CD8-positive, alpha-beta T cell (primary cell): ENCODE measurements at places on chromosomes 1 and 21. TPM values are rescaled to one million over a fixed set of nuclear protein-coding genes. Genes with fewer than 3 reads are reported as not detected.
A peak's percentile ranks its signal among the peaks of the same experiment; 100 is the strongest.

- DNase-seq, result no peak
Measured at GRCh38 chr1:170303034-170303433, 157.3 kb downstream of the NTMT2 start.

- no peak for DNase-seq
Measured at GRCh38 chr1:151221616-151222015, 23.3 kb downstream of the PIP5K1A start.

- no peak for DNase-seq
Measured at GRCh38 chr1:79232818-79233217, 226.3 kb upstream of the ADGRL4 start.

DNA sequence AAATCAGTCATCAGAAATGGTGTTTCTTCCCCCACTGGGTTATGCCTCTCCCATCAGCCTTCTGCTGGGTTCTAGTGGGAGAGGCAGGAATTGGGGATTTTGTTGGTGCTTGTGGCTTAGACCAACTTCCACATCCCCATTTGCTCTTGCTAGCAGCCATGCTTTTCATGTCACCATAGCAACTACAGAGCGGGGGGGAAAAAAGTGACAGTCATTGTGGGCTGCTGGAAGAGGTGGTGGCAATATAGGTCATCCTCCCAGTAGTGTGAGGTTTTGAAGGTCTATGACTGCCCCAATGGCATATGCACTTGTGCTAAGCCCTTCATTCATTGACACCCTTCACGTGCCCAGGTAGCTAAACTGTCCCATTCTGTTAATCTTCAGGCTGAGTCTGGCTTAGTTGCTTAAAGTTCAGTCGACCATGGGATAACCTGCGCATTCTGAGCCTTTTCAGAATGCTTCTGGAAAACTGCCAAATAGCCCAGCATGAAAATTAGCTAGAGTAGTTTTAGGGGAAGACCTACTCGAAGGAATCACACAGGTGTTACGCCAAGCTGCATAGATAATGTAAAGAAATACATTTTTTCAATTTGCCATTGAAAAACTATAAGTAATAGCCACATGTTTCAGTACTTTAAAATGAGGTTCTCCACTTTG, 53.7 kb upstream of the ZNF326 start:
- DNase-seq, result no peak

GRCh38 chr1:3541936-3542335, 69.4 kb downstream of the MEGF6 start:
- no peak for DNase-seq

GRCh38 chr1:34984435-34984792, 733 bp downstream of the TMEM35B start:
- no peak for DNase-seq

GRCh38 chr1:154938604-154939399, 2.3 kb upstream of the PMVK start:
- DNase-seq, result peak; percentile 42

Gene ZBTB8A
- total RNA-seq, result not detected

Gene CELSR2
- 3.8 TPM for total RNA-seq

Gene KCNK1
- not detected for total RNA-seq

Gene RGS16
- total RNA-seq, result 12.0 TPM

Gene COP1
- 36.3 TPM for total RNA-seq

Gene OR2W3
- not detected for total RNA-seq
